NT2/D1 (cell line): ENCODE measurements at places on chromosomes 5 and 9.

GRCh38 chr5:59645380-59645779, 248.1 kb downstream of the PDE4D start:
- DNase-seq, result no peak

DNA sequence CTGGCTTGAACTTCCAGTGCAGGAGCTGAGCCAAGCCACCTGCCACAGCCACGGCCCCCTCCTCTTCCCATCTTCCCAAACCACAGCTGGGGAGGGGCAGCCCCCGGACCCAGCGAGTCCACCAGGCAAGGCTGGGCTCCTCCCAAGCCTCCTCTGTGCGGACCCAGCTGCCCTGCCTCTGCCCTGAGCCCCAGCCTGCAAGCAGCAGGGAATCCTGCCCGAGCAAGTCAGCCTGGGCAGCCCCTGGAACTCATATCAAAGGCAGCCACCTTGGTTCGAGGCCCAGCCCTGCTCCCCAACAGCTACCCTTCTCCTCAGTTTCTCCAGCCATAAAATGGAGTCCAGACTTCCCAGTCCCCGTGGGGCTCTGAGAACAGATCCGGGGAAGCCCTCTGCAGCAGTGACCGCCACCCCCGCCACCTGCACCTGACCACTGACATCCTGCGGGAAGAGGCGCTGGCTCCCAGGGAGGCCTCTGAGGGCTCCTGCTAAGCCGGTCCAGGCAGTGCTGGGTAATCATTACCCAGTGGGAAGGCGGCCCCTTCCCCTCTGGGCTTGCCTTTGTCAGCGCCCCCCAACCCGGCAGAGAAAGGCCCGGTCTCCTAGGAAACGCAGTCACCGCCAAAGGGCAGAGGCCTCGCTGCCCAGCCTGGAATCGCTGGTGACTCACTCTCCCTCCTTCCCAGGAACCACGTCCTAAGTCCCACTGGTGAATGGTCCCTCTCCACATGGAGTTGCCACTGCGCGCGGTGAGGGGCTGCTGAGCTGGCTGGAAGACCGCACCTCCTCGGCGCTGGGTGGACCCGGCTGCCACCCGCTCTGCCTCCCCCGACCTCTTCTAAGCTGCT, 1.5 kb downstream of the VAV2 start:
- DNase-seq, result no peak

- DNase-seq, result no peak
Observed at GRCh38 chr5:157933005-157933404, 74.1 kb upstream of the CLINT1 start.

GRCh38 chr9:5488221-5489008, 21.9 kb upstream of the PDCD1LG2 start:
- no peak for DNase-seq

DNA sequence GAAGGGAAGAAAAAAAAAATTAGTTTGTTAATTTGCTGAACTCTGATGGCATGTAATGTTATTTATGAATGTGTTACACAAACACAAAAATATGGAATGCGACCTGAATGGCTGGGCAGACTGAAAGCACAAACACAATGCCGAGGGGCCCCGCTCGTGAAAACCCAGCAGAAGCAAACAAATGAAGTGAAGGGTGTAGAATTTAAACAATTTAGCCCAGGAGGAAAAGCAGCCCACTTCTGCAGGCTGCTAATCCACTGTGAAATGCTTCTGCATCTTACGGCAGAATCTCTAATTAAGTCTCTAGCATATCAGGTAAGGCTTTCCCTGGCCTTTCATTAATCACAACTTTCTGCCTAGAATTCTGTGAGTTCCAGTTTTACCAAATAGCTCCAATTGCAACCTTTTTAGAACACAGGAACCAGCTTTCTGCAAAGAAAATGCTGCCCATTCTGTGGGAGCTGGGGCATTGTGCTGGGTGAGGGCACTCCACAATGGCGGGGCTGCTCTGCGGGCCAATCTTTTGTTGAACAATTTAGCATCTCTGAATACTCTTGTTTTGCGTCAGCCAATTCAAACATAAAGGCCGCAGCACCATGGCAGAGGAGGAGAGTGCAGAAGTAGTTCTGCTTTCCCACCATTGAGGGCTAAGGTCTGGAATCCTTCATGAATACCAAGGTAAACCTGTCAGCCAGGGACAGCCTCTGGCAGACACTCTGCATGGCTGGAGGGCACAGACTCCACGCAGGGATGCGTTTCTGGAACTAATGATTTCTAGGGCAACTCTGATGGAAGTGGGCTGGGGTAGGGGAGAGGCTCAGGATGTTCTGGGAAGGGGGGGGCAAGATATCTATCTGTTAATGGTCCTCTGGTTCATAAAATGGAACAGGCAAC, 66.4 kb downstream of the PTCH1 start:
- no peak for DNase-seq

DNA sequence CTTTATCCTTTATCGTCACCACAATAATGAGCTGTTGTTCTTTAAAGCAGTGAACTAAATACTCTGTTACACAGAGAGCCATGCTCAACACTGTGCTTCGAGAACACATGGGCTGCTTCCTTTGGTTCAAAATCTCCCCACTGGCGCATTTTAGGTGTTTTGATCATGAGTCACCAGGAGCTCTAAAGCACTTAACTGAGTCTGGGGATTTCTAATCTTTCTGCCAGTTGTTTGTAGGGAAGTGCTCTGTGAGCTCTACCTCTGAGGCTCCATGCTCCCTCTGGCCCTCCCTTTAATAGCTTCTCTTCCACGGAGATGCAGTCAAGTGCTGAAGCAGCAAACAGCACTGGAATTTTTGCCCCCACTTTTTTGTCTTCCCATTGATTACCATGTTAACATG, 17.0 kb downstream of the ERAP2 start:
- DNase-seq, result peak; percentile 6

DNA sequence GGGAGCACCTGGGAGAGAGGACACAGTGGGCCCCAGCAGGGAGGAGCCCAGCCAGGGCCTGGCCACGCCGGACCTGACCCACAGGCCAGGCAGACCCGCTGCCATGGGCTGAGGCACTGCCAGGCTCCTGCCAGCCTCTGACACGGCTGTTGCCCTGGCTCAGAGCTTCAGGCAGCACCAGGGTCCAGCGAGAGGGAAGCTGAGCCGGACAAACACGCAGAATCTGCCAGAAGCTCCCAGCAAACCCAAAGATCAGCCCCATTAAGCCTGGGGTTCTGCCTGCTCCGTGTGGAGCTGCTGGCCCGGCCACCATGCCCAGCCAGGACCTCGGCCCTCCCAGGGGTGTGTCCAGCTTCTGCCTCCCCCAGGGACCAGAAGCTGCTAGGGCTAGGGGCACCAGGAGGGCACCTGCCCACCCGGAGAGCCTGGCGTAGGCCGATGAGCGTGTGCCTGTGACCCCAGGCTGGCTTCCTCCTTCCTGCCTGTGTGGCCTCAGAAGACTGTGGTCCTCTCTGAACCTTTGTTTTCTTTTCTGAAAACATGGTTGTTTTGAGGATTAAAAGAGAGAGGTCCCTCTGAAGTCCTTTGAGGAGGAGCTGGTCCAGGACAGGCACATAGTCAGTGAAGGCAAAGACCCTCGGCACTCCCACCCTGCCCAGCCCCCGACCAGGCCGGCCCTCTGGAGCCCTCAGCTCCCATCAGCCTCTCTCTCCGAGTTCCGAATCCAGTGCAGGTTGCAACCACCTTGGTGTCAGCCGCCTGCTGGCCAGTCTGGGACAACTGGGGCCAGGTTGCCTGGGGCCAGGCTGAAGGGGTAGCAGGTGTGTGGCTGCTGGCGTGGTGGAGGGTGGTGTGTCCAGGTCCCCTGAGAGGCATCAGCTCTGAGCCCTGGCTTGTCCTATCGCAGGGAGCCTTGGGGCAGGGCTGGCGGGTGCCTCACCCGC, 39.6 kb downstream of the KCNT1 start:
- DNase-seq, result no peak

DNA sequence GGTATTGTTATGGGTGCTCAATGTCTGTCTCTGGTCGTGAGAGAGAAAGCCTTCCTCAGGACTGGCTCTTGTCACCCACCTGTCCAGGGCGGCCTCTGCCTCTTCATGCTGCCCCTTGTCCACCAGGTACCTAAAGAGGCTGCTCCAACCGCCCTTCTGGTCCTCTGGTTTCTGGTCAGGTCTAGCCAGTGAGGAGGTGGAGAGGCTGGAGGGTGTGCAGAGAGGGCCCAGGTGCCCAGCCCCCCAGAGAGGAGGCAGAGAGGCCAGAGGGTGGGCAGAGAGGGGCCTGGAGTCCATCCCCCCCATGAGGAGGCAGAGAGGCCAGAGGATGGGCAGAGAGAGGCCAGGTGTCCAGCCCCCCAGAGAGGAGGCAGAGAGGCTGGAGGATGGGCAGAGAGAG, 329.8 kb upstream of the IRX4 start:
- no peak for DNase-seq

- DNase-seq, result no peak
Observed at GRCh38 chr5:84688566-84688965, 303.9 kb upstream of the EDIL3 start.

- no peak for DNase-seq
Observed at GRCh38 chr5:154486427-154486866, 8.4 kb upstream of the HAND1 start.

DNA sequence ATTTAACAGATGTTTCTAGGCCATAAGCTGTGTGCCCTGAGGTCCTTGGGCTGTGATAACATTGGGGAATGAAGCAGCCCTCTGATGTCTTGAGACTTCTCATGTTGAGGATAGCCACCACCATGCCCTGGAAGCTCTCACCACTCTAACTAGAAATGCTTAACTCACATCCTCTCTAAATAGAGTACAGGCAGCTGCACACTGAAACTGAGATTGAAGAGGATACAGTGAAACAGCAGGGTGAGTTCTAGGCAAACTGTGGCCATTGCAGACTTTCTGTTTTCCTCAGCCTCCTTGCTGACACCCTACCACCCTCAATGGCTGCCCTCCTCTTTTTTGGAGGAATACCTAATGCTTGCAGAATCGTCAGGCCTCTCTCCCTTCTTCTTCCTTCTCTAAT, 22.4 kb downstream of the UTP15 start:
- DNase-seq, result no peak

GRCh38 chr9:18761742-18762300, 271.2 kb downstream of the SAXO1 start:
- DNase-seq, result no peak

DNA sequence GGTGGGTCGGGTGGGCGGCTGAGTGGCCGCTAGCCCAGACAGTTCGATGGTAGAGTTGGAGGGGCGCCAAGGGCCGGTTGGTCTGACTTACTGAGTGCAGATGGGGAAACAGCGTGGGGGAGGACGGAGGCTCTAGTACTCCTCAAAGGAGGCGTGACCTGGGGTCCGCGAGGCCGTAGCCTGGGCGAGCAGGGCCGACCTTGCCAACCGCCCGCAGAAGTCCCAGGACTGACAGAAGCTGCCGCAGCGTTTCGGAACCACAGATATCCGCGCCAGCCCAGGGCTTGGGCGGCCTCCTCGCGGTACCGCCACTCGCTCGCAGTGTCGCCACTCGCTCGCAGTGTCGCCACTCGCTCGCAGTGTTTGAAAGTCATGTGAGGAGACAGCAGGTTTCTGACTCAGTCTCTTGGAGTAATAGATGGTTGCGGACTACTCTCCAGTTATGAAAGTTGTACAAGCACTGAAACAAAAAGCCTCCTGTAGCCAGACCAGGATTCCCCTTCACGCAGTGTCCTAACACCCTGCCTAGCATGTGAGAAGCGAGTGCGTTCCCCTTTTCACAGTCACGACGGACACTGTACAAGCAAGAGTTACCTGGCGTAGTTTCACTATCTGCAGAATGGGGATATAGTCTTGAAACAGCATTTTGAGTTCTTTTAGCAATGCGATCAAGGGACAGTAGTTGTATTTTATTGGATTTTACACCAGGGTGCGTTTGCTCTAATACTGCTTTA, 674 bp downstream of the TMEM38B start:
- DNase-seq, result peak; percentile 32
